ENCODE measurements at places on chromosomes 5 and 9.
A peak's percentile ranks its signal among the peaks of the same experiment; 100 is the strongest.

GRCh38 chr9:79701651-79702050 lies 129.9 kb downstream of the TLE4 start:
- no peak for DNase-seq

GRCh38 chr9:11257992-11258391 lies 645.2 kb upstream of the PTPRD start:
- DNase-seq, result no peak

- DNase-seq, result no peak
Measured at GRCh38 chr5:4847766-4848165, 292.4 kb upstream of the ADAMTS16 start.

DNA sequence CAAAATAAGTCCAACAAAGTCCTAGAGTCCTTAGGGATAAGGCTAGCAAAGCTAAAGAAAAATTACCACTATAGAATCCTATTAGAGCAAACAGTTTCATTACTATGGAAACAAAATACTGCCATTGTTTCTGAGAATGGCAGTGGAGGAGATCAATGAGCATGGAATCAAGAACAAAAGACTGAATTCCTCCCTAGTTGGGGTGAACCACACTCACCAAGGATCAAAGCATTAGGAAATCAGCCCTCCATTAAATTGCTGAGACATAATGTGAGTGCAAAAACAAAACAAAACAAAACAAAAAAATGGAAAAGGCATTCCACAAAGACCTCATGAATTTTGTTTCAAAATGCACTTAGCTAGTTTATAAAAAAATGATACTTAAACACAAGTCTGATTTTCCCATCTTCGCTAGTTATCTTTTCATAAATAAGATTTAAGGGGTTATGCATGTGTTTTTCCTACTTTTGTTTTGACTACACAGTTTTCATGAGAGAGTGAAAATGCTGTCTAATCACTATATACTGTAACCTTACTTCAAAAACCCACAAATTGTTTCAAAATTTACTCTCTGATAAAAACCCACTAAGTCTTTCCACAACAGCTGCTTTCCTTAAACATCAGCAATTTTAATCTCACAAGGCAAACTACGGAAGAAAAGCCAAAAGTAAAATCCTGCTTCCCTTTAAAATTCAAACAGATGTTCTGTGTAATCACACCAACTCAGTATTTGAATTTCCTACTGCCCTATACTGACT lies 9.7 kb downstream of the SERINC5 start:
- DNase-seq, result peak; percentile 37

GRCh38 chr9:15138357-15138686 lies 168.7 kb downstream of the TTC39B start:
- no peak for DNase-seq

- DNase-seq, result no peak
Measured at GRCh38 chr9:4585135-4585534, 77.0 kb upstream of the PLPP6 start.

DNA sequence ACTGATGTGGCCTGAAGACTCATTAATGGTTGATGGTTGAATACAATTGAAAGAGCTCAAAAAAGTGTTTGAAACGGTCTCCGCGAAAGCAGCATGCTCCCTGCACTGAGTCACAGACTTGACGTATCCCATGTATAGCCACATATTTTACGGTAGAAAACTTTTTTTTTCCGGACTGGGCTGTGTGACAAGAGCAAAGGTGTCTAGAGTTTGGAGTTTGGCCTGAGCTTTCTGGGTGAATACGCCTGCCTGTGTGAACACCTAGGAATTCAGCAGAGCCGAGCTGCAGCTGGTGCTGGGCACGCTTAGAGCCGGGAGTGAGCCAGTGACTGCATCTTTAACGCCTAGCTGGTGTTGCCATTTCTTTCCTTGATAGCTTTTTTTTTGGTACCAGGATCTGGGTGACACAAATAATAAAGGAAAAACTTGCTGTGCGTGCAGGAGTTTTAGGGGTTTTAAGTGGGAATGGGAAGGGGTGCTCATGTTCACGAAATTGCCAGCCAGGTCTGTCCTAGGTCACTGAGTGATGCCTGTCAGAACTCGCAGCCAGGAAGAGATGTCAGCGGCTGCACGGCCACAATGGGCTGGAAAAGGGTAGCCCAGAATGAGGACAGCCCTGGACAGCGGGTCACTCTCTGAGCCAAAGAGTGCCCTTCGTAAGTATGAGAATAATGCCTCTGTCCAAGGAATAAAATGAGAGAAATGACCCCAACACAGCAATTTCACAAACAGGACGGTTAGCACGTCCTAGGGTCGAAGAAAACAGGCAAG lies 51.7 kb downstream of the PSMB7 start:
- no peak for DNase-seq

DNA sequence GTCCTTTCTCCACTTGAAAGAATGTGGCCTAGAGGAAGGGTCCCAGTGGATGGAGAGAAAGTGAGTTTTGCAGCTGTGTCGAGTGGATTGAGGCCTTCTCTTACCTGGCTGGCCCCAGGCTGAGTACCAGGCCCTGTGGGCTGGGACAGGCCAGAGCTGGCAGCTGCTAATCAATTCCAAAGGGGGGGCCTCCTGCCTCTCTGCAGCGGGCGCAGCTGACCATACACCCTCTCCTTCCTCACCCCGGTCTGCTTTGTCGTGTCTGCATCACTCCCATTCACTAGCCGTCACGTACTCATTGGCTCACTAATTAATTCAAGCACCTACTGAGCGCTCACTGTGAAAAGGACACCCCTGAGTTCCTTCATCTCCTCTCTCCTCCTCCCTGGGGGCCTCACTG lies 58.4 kb upstream of the PITX1 start:
- DNase-seq, result no peak

DNA sequence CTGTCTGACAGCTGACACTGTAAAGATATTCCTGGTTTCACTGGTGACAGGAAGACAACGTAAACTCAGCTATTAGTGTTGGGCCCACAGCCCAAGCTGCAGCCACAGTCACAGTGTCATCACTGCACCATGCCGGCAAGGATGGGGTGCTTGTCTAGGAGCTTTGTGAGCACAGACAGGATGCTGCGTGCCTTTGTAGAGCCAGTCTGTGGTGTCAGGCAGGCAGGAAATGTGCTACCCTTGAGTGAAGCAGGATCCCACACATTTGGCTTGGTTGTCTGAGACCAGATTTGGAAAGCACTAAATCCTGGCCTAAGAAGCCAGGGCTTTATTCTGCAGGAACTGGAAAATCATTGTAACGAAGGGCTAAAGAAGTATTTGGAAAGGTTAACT lies 121.6 kb upstream of the ADAMTS16 start:
- DNase-seq, result no peak

DNA sequence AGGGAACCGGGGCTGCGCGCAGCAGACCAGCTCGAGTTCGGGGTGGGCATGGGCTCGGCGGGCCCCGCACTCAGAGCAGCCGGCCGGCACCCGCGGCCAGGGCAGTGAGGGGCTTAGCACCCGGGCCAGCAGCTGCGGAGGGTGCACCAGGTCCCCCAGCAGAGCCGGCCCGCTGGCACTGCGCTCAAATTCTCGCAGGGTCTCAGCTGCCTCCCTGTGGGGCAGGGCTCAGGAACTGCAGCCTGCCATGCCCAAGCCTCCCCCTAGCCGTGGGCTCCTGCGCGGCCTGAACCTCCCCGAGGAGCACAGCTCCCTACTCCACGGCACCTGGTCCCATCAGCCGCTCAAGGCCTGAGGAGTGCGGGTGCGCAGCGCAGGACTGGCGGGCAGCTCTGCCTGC lies 172.9 kb upstream of the SLC30A5 start:
- no peak for DNase-seq

DNA sequence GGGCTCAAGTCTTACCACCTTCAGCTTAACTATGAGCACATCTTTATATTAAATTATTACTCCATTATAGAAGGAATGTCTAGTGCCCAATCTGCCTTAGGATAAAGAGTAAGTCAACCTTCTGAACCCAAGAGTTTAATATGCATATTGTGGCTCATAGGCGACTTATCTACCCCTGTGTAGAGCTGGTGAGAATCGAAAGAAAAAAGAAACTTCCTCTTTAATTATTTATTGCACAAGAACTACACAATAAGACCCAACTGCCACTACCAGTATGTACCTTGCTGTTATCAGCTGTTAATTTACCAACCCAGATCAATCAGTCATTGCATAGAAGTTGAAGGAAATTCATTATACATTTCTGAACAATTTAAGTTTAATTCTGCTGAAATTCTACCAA lies 329.1 kb upstream of the SLC24A2 start:
- DNase-seq, result no peak

GRCh38 chr5:106600803-106601202 lies 1069.9 kb downstream of the EFNA5 start:
- DNase-seq, result no peak

DNA sequence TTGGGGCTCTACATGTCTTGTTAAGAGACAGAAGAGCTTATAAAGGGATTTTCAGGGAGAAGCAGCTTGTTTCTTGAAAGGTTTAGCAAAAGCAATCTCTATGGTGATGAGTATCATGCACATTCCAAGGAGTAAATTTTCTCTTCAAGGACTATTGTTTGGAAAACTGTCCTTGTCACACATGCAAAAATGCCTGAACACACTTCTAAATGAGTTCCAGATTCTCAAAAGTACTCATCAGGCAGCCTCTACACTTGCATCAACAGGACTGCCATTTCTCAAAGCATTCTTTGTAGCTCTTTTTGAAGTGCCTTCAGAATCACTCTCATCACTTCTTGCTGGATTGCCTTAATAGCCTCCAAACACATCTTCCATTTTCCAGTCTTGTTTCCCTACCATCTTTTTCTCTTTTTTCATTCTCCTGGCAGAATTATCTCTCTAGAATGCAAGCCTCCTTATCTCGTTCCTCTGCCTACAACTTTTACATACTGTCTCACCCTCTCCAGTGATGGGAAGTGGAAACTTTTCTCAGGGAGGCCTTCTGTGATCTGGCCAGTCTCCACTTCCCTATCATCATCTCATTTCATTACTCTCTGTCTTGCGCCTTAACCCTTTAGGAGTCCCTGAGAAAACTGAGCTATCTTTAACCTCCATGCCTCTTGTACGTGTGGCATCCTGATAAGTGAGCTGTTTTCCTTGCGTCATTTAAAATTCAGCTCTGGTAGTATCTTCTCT lies 631.5 kb upstream of the TLE4 start:
- DNase-seq, result no peak

- no peak for DNase-seq
Measured at GRCh38 chr5:169850409-169850808, 129.9 kb downstream of the INSYN2B start.

DNA sequence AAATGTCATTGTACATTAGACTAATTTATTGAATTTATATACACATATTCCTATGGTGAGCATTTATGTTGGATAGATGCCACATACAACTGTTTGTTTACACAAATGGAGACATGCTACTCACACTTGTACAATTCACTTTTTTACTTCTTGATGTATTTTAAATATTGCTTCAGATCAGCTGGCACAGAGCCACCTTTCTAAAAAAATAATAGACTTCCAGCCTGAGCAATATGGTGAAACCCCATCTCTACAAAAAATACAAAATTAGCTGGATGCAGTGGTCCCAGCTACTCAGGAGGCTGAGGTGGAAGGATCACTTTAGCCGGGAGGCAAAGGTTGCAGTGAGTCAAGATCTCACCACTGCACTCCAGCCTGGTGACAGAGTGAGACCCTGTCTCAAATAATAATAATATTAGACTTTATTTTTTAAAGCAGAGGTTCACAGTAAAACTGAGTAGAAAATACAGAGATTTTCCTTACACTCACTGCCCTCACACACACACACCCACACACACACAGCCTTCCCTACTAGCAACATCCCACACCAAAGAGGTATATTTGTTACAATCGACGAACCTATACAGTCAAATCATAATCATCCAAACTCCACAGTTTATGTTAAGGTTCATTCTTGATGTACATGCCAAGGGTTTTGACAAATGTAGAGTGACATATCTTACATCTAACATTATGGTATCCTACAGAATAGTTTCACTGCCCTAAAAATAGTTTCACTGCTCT lies 16.5 kb upstream of the ADRB2 start:
- DNase-seq, result no peak

DNA sequence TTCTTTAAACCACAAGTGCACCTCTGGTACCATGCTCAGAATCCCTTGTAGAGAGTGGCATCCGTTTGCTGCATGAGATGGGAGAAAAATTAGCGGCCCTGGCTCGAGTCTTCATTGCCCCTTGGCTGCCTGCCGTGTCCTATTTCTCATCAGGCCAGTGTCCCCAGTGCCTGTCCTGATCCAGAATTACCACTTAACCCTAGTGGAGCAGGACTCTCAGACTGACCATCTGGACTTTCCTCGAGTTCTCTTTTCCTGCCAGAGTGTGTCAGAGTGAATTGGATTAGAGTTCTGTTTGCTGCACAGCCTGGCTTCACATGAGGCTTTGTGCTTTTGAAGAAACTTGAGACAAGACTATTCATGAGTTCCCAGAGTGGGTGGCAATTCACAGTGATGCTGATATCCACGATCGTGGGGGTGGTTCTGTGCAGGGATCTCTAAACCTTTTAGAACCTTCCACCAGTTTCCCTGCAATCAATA lies 92.6 kb downstream of the C9orf152 start:
- no peak for DNase-seq

- DNase-seq, result no peak
Measured at GRCh38 chr9:91951944-91952520, 2.0 kb upstream of the ROR2 start.

GRCh38 chr9:85108746-85109145 lies 439.2 kb downstream of the NTRK2 start:
- no peak for DNase-seq

- no peak for DNase-seq
Measured at GRCh38 chr5:180873615-180874520, 12.8 kb upstream of the ZFP62 start.

- no peak for DNase-seq
Measured at GRCh38 chr9:7770111-7770510, 29.5 kb downstream of the DMAC1 start.

- peak; percentile 61 for DNase-seq
Measured at GRCh38 chr5:69369340-69370121, at the start of the genes AK6, RAD17 and TAF9. TSS of gene AK6 (minus strand) at chr5:69369520. CDS start at chr5:69369490, 30 bp downstream. TSS of gene RAD17 (plus strand) at chr5:69369818. CDS start at chr5:69372209, 2,391 bp downstream. TSS of gene TAF9 (minus strand) at chr5:69369520. CDS start at chr5:69365737, 3,783 bp downstream.

DNA sequence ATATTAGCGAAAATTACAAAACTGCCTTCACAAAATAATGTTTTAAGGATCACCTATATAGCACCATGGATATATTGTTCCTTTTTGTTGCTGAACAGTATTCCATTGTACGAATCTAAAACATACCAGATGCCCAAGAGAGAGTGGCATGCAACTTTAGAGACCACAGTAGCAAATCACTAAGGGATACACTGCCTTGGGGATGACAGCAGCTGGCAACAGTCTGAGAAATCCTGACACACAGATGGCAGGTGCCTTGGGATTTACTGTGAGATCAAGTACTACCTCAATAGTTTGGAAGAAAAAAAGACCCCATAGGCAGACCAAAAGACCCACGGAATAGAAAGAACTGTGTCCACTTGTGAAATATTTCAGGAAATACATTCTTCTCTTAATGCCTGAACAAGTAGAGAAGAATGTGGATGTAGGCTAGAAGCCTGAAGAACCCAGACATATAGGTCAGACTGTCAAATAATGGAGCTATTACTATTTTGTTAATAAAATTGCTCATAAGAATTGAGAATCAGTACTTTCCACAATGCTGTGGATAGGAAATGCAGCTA lies 53.4 kb downstream of the PLPP1 start:
- DNase-seq, result no peak

- no peak for DNase-seq
Measured at GRCh38 chr9:133282464-133283238, 7.7 kb upstream of the ABO start.
